ENCODE measurements at places on chromosomes 5 and 9.

DNA sequence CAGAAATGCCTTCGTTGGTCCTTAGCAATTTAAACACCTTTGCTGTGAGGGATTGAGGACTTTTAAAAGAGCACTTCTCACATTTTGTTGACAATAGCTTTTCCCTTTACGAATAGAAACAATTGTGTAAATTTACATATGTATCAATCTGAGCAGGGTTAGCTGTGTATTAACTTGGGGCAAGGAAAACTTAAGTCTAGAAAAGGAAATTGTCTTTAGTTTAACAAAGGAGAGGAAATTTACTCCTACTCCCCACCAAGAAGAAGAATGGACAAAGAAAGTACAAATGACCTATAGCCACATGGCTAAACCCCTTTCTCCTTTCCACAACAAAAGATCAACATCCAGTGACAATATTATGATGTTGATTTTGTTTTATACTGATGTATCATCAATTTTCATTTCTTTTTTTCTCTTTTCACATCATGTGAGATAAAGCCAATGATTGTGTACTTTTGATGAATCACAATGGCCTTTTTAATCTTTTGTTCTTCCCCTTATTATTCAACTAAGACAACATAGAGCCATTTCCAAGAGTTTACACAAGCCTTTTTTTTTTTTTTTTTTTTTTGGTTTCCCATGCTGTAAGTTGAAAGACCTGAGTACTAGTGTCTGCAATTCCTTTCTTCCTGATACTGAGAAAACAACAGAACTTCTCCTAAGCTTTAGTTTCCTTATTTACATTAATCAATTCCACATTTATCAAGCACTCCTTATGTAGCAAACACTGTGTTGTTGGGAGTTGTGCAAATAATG is 19.0 kb downstream of the FOXB2 start:
- DNase-seq, result no peak

- DNase-seq, result no peak
Observed at GRCh38 chr5:113039229-113039933, 62.8 kb downstream of the DCP2 start.

DNA sequence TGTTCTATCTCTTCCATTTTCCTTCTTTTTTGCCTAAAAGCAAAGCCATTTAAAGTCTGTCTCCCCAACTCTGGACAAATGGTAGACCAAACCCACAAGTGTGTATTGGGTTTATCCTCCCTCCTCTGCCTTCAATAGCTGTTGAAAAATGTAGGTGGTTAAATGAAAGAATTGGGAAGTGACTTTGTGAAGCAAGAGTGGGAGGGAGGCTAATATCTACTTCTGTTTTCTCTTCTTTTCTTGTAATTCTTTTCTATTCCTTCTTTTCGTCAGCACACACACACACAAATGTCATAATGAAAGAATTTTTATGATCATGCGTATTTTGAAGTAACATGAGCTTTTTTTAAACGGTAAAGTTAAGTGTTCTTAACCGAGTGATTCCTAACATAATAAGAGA is 3.8 kb downstream of the CCDC152 start:
- no peak for DNase-seq

DNA sequence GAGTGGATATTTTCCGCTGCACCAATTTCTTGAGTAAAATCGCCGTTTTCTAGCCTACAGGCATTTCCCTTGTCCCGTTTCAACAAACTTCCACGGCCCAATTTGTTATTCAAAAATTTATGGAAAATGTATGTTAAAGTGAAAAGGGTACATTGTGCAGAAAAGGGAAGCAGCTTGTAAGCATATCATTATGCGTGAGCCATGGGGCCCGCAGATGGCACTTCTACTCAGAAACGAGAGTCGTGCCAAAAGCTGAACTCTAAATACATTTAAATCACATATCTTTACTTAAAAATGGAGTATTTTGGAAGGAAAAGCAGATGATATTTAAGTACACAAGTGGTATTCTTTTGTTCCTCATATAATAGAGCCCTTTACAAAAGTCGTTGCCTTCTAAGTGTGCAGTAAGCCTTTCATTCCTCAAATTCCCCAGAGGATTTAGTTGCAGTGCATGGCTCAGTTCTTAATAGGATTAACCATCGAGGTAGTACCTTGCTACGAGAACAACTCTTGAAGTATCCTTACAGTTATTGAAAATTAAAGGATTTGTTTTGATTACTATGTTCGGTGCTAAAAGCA is 1227.2 kb upstream of the WWC1 start:
- no peak for DNase-seq

GRCh38 chr9:99385814-99386279 is 163.8 kb downstream of the SEC61B start:
- DNase-seq, result no peak

- no peak for DNase-seq
Observed at GRCh38 chr5:10355071-10355889, 1.8 kb downstream of the MARCHF6 start.

DNA sequence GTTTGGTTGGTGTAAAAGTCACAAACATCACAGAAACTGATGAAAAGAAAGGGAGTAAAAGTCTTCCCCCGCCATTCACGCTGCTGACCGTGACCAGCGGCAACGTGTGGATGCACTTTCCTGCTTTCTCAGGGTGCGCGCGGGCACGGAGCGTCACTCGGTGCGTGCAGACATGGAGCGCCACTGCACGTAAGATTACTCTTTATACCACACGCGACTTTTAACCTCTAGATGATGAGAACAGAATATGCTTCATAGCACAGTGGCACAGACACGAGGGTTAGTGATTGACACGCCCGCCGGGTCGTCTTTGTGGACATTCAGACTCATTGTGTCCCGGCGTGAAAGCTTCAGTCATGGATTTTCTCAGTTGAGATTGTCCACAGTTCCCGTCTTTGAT is 15.7 kb downstream of the CEP72 start:
- DNase-seq, result no peak

- DNase-seq, result no peak
Observed at GRCh38 chr9:101628173-101628572, 33.4 kb upstream of the PPP3R2 start.

GRCh38 chr9:92749934-92750315 is 14.7 kb downstream of the BICD2 start:
- no peak for DNase-seq

DNA sequence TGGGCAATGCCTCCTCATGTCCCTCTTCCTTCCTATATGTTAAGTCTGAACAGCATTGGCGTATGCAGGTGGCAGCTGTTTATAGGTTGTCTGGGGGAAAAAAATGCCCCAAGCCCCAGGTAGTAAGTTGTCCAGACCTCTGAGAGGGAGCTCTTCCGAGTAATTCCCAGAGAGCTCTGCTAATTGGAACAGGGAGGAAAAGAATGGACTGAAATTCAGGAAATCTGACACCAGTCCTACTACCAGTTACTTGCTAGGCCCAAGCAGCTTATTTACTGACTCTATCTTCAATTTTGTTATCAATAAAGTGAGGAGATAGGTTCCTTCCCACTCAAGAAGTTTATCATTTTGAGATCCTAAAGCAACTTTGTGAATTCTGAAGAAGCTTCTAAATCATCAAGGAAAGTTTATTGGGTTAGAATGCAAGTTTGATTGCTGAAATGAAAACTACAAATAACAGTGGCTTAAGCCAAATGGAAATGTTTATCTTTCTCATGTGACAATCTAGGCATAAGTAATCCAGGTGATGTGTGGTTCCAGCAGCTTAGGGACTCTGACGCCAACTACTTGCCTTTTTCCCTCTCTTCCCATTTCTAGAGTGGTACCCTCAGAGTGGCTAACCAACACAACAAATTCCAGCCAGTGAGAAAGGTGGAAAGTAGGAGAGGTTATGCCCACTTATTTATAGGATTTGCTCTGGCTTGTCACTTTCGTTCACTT is 5.6 kb downstream of the STK32A start:
- no peak for DNase-seq

GRCh38 chr5:179316111-179316551 is 29.1 kb downstream of the ADAMTS2 start:
- DNase-seq, result no peak

DNA sequence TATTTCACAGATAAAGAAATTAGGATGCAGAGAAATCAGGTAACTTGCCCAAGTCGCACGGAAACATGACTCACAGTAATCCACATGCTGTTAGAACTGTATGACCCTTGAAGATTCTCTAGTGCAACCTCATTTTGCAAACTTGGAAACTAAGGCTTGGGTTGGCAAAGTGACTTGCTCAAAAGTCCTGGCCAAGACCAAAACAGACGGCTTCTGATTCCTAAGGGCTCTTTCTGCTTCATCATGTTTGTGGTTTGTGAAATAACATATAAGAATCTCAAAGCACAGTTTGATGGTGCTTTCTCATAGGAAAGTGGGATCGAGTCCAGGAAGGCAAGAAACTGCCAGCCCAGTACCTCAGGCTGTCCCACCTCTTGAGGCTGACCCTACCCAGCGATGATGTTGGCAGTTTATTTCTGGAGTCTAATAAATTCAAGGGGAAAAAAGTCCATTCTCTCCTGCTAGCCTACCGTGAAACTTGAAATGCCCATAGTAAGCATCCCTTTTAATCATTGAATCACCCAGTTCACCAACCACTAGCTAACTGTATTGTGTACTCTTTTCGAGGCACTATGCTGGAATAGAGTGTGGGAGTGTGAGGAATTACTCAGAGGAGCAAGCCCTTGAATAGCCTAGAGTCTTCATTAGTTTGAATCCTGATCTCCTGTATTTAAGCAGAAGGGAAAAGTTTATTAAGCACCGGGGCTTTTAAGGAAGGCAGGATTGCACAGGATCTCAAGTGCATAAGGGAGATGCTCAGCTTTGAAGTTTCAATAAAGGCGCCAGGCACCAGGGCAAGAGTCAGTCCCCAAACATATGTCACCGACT is 14.1 kb downstream of the CAPSL start:
- DNase-seq, result no peak

DNA sequence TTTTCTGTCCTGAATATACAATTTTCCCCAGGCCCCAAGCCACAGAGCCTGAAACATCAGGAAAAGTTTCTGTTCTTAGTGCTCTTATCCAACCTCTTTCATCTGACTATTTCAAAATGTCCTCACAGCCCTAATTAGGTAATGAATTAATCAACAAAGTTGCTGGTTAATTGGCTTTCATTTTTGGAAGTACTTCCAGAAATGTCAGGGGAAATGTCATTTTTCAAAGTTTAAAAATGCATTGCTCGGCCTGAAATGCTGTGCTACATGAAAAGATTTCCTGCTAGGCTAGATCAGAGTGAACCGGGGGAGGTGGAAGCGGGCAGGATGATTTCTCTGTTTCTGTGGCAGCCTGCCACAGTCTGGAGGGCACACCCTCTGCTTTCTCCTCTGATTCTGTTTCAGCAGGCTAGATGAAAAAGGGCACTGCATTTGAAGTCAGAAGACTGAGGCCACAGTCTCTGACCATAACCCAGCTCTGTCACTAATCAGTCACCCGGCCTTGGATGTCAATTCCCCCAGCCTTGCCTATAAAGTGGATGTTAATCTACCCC is 55.9 kb upstream of the BARX1 start:
- DNase-seq, result no peak

DNA sequence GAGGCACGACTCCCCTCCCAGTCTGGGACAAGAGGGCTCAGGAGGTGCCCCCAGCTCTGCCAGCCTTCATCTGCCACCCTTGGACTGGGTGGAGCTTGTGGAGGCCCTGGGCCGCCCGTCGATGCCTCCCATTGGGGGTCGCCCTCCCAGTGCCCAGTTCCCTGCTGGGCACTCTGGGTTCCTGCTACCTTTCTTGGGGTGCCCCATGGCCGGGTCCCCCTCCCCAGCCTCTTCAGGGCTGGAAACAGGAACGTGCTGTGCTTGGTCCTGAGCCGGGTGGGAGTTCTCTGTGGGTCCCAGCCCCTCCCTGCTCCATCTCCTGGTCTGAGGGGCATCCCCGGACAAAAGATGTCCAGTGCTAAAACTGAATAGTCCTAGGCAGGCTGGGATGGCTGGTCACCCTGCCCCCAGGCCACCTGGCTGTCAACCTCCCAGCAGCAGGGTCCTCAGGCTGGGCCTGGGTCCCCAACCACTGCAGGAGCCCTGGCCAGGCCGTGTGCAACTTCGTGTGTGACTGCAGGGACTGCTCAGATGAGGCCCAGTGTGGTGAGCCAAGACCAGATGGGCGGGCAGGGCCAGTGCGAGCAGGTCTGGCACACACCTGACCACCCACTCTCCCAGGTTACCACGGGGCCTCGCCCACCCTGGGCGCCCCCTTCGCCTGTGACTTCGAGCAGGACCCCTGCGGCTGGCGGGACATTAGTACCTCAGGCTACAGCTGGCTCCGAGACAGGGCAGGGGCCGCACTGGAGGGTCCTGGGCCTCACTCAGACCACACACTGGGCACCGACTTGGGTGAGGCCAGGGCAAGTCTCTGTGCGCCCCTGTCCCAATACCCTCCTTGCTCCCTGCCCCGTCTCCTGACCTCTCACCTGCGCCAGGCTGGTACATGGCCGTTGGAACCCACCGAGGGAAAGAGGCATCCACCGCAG is 784 bp downstream of the MAMDC4 start:
- no peak for DNase-seq

DNA sequence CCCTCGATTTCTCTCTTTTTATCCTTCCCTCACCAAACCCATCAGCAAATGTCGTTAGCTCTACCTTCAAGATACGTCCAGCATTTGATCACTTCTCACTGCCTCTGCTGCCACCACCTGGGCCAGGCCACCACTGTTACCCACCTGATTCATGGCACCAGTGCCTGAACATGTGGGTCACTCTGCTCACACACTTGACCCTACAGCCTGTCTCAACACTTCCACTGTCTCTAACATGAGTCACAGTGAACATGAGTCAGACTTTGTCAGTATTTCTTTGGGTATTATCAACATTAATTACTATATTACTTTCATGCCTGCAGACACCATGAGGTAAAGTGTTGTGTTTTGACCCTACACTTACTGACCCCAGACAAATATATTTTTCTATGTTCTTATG is 19.6 kb downstream of the SLC24A2 start:
- no peak for DNase-seq

GRCh38 chr5:119300311-119300670 is 55.5 kb upstream of the TNFAIP8 start:
- DNase-seq, result no peak

DNA sequence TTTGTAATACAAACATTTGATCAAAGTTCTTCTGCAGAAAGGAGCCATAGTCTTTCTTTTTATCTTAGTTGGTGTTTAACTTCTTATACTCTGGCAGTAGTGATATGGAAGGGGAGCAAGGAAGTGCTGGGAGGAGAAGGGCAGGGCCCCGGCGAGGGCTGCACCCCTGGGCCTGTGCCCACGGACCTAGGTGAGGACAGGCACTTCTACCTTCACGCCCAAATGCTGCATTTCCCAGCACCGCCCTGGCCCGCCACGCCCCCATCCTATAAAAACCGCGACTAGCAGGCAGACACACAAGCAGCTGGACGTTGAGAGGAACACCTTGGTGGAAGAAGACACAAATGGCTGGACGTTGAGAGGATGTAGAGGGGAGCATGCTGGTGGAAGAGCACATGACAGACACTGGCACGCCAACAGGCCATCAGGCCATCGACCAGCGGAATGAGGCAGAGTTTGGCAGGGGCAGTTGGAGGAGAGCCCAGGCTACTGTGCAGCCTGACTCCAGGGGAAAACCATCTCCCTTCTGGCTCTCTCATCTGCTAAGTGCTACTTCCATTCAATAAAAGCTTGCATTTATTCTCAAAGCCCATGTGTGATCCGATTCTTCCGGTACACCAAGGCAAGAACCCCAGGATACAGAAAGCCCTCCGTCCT is 81.5 kb upstream of the C9orf72 start:
- DNase-seq, result no peak

GRCh38 chr9:95726756-95727155 is 148.7 kb upstream of the ERCC6L2 start:
- no peak for DNase-seq

- no peak for DNase-seq
Observed at GRCh38 chr9:581673-582497, 259.6 kb upstream of the DMRT1 start.
